ENCODE measurements at places on chromosomes 2 and 18.

DNA sequence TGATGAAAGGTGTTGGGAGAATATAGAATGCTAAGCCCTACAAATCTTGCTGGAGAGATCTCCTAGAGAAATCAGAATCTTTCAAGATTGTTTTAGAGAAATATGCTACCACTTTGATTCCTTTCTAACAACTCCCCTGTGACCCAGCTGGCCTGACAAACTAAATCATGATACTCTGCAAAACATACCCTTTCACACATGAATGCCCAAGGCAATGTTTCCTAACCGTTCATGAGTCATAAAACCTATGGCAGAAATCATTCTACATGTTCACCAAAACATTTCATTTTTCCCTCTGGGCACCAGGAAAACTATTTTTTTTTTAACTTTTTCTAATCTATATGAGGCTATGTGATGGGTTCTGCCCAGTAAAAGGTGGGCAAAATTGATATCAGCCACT, 77.8 kb upstream of the SETBP1 start:
- no peak for DNase-seq

DNA sequence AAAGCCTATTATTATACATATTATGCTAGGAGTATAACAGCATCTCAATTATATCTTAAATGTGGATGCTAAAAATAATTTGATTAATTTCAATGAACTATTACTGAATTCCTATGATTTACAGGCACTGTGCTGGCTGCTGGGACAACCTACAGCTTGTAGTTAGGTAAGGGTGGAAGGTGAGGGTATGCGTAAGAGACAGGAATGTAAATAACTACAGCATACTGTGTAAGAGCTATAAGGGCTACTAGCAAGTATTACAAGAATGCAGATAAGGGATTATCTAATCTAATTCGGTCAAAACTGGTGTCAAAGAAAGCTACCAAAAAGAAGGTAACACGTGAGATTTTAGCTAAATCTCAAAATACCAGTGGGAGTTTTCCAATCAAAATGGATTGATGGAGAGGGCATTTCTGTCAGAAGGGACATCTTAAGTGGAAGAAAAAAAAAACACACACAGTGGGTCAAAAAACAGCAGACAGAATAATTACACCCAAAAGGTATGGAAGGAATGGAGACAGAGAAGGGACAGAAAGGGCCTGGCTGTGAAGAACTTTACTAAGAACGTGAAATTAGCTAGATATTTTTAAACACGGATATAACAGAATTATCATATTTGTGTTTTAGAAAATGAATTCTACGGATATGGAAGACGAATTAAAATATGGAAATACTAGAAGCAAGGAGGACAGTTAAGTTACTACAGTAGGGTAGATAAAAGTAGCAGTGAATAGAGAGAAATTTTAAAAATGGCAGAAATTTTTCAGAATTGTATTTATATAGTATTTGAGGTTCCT, 47.1 kb downstream of the STRN start:
- no peak for DNase-seq

GRCh38 chr2:144094408-144095151, 425.3 kb downstream of the ZEB2 start:
- no peak for DNase-seq

DNA sequence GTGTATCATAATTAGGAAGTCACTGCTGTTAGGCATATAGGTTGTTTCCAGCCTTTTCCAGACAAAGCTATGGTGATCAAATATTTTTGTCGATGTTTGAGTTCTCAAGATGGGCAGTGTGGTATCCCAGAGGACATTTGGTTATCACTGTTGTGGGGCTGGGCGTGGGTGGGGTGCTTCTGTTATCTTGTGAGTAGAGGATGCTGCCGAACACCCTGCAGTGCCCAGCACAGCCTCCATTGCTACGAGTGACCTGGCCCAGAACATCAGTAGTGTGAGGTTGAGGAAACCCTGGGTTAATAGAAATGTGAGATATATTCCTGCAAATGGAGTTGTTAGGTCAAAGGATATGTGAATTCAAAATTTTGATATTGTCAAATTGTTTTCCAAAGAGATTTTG, 33.2 kb downstream of the ZNF236 start:
- no peak for DNase-seq

GRCh38 chr18:35088921-35089320, 47.7 kb downstream of the MAPRE2 start:
- no peak for DNase-seq

DNA sequence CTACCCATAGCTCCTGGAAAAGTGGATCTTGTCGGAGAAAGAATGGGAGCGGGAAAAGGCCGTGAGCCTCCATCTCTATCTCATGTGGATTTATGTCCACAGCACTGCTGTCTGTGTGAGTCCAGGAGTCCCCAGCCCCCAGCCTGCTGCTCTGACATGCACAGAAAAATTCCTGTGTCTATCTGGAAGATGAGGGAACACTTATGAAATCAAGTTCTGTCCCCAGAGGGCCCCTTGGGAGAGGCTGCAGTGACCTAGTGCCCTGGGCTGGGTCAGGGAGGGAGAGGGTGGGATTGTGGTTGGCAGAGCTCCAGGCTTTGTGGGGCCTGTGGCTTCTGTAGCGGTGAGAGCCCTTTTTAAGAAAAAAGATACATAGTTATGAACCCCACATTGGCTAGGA, 37.6 kb downstream of the HJURP start:
- DNase-seq: no peak

GRCh38 chr2:211963969-211964368, 574.6 kb downstream of the ERBB4 start:
- no peak for DNase-seq

GRCh38 chr2:241522477-241522876, 14.1 kb upstream of the STK25 start:
- DNase-seq: no peak

- peak; percentile 53 for DNase-seq
These were observed 28.0 kb upstream of the SMIM21 start for GRCh38 chr18:75455249-75456198.

DNA sequence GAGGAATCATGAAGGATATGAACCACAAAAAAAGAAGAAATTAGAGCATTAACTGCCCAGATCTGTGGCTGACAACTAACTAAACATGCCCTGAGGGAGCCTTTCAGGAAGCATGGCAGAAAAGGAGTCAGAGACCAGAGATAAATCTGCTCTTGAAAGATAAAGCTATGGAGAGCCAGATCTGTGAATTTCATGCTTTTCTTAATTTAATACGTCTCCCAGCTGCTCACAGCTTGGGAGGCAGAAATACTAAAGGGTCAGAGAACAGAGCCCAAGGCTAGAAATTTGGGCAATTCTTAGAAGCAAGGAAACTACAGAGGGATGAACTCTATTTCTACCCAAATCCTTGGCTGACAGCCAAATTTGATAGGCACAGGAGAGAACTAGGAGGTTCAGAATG, 223.0 kb upstream of the DPP10 start:
- DNase-seq: no peak

DNA sequence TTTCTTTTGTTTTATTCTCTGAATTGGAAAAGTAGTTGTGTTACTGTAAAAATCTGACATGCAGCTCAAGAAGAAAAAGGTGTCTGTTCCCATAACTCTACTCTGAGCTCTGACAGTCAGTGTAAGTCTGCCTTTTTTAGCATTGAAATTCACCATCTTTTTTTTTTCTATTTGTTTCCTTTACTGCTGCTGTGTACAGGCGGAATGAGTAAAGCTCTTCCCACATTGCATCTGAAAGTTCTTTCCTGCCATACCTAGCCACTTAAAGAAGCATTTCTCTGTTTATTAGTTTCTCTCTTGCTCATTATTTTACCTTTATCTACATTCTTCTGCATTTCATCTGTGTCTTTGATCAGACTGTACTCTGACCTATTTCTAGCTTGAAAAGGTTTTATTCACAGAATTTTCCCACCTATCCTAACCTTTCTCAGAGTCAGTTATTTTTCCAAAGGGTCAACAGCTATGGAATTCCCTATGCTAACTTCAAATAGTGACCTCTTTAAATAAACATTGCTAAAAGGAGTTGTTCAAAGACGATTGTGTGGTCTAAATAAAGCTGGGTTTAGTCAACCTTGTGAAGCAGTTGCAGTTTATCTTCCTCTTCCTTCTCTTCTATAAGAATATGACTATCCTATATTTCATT, 1303.1 kb upstream of the ZEB2 start:
- DNase-seq: no peak

DNA sequence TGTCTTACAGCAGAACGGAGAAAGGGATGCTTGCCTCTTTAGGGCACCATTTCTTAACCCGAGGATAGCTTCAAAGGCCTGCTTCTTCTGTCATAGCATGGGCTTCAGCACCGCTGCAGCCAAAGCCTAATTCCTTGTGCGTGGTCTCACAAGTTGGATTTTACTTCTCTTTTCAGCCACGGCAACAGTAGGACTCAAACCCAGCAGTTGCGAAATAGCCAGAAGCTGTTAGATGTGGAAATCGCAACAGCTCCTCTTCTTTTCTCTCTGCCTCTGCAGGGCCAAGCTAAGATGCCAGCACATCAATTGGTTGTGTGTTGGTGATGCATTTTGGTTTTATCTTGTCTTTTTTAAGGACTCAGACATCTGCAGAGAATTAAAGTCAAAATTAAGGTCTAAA, 3.1 kb downstream of the NRXN1 start:
- DNase-seq: no peak

DNA sequence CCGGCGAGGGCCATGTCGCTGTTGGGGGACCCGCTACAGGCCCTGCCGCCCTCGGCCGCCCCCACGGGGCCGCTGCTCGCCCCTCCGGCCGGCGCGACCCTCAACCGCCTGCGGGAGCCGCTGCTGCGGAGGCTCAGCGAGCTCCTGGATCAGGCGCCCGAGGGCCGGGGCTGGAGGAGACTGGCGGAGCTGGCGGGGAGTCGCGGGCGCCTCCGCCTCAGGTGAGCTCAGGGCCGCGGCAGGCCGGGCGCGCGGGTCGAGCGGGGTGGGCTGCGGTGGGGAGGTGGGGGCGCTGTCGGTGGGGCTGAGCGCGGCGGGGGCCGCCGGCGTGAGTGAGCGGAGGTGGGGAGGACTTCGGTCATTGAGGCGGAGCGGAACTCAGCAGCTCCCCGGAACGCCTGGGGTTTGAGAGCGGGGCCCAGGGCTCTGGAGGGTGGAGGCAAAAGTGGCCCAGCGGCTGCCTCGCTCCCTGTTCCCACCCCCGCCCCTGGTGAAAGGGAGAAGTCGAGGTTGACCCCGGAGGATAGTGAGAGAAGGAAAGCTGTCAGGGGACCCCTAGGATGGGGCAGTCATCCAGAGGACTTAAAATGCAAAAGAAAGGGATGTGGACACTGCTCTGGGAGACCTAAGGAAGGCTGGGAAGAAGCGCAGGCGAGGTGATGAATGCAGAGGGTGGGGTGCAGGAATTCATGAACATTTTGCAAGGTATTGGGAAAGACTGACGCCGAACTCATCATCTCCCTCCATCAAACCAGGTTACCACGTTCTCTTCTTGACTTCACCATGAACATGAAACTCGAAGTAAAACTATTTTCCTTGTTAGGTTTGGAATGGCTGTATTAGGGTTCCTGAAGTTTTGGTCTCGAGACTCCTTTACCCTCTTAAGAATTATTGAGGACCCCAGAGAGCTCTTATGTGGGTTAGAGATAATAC, 633 bp downstream of the MALT1 start:
- DNase-seq: peak; percentile 14

- no peak for DNase-seq
These were observed 3.8 kb downstream of the COL4A4 start for GRCh38 chr2:227160164-227160563.

DNA sequence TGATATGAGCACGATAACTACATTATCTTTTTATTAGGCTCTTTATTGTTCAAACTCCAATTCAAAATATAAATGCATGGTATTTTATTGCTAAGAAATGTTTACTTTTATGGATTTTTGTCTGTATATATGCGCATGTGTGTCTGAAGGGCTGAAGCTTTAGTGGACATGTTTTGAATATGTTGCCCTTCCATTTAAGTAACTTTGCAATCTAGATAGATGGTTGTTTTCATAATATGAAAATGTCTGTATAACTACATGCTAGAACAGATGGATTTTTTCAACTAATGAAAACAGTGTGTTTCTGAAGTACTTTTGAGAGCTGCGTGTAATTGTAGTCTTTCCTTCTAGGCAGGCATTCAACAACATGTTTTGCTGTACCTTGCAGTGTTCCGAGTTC, 18.7 kb downstream of the DCAF17 start:
- no peak for DNase-seq

DNA sequence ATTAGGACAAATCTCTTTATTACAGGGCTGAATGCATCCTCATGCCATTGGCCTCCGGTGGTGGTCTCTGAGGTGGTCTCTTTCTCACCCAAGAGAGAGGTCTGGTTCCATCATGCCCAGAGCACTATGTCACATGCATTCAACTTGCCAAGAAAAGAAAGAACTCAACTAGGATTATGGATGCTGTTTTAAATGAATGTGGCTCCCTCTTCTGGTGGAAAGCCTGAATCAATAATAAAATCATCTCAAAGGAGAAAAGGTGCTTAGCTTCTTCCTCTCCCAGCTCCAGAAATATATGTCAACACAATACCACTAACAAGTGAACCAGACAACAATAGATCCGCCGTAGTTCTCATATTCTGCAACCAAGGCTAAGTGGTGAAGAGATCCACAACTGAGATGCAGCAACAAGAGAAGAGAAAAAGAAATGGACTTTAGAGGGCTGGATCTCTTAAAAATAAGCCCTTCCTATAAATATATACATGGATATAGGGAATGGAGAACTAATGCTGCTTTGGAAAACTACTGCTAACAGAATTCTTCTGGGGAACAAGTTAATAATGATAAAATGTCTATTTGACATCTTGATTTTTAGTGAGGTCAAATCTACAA, 396.8 kb downstream of the NCKAP5 start:
- DNase-seq: peak; percentile 62

GRCh38 chr2:86592547-86593230, 29.4 kb upstream of the CHMP3 start:
- DNase-seq: peak; percentile 18

- no peak for DNase-seq
These were observed 28.9 kb upstream of the TMEM214 start for GRCh38 chr2:27003857-27004256.

- no peak for DNase-seq
These were observed 260.5 kb downstream of the ATAD2B start for GRCh38 chr2:23666241-23666979.

- DNase-seq: no peak
These were observed 144.0 kb downstream of the ACOXL start for GRCh38 chr2:110876167-110876999.

DNA sequence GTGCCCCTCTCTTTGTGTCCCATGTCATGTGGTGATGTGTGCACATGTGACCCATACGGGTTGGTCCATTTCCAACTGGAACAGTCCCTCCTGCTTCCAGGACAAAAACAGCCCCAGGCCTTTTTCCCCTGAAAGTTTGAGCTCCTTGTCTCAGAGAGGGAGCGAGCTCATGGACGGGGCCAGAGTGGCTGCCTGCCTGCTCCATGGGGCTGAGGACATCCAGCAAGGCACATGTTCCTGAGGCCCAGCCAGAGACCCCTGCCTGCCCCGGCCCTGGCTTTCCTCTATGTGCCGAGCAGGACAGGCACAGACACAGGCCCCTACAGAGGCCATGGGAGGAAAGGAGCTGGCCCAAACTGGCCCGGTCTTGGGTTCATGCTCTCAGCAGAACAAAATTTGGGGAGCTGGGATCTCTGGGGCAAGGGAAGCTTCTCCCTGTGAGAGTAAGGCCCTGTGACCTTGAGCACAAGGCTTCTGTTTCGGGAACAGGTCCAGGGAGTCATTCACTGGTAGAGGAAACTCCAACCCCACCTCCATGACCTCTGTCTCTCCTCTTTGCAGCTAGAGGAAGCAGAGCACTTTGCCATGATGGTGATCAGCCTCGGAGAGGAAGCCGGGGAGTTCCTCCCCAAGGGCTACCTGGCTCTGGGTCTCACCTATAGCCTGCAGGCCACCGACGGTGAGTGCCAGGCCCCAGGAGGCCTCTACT, 105.8 kb upstream of the MCFD2 start:
- no peak for DNase-seq
